PC-3 (cell line): ENCODE measurements at places on chromosomes 7 and 10. TPM values are rescaled to one million over a fixed set of nuclear protein-coding genes. Genes with fewer than 3 reads are reported as not detected.
A peak's percentile ranks its signal among the peaks of the same experiment; 100 is the strongest.

The DOCK4 gene
- 21.8 and 25.4 TPM in 2 replicates for total RNA-seq

The PLPP4 gene
- 5.0 and 10.7 TPM in 2 replicates for total RNA-seq

The PHTF2 gene
- total RNA-seq, result 13.9 and 20.4 TPM in 2 replicates

The TRPV5 gene
- total RNA-seq, result not detected in 2 replicates

The OGDH gene
- total RNA-seq, result 66.2 and 67.2 TPM in 2 replicates

- DNase-seq, result no peak
Measured at GRCh38 chr7:34137176-34137575, 231.8 kb downstream of the BMPER start.

DNA sequence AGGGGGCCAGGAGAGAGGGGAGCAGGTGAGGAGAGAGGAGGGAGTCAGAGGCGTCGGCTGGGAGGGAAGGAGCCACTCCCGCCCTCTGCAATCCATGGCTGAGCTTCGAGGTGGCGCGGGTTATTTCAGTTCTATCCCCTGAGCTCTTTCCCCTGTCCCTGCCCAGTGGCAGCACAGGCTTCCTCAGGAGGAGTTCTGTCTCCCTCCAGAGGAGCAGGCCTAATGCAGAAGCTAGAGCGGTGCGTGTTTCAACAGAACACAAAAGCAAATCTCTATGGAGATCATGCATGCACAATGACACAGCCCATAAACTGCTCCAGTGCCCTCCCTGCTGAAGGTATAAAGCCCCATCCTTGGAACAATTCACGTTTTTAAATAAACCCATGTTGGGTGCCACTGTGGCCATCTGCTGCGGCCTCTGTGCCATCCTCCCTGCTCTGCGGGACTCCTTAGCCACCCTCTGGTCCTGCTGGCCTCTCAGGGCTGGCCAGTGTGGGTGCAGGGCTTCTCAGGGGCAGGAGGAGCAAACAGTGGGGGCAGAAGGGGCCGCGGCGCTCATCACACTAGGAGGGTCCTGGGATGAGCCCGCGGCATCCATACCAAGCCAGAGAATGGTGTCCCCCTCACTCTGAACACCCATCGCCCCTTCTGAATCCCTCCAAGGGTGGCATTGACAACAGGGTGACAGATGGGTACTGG is 192.6 kb upstream of the LYZL2 start:
- DNase-seq, result no peak

GRCh38 chr10:131567279-131568162 is 256.0 kb upstream of the TCERG1L start:
- DNase-seq, result no peak

DNA sequence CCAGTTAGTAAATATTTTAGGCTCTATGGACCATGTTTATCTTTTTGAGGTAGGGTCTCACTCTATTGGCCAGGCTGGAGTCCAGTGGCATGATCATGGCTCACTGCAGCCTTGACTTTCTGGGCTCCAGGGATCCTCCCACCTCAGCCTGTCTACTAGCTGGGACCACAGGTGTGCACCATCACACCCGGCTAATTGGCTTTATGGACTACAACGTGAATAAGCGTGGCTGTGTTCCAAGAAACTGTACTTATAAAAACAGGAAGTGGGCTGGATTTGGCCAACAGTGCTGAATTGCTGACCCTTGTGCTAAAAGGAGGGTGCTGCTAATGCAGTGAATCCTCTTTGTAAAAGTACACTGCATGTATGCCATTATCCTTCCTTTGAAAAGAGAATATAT is 111.7 kb upstream of the CDK13 start:
- peak; percentile 31 for DNase-seq

GRCh38 chr7:31044529-31044928 is 7.6 kb upstream of the ADCYAP1R1 start:
- DNase-seq, result no peak

DNA sequence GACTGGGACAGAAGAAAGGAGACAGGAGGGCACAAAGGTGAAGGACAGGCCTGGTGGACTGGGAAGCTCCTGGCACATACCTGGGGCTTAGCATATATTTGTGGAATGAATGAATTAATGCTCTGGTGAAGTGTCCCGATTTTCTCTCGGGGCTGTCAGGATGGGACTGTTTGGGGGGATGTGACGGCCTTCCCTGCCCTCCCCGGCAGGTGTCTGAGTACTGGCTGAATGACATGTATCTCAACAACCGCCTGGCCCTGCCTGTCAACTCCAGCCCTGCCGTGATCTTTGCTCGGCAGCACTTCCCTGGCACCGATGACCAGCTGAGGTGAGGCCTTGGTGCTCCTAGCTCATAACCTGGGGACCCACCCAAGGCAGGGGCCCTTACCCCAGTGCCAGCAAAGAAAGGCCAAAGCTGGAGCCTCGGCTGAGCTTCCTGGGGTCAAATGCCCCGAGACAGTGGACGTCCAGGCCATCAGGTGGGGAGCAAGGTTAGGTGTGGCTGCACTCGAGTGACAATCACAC is 6.5 kb downstream of the CHAT start:
- no peak for DNase-seq

- no peak for DNase-seq
Measured at GRCh38 chr10:119546009-119546408, 3.5 kb upstream of the RGS10 start.

- DNase-seq, result no peak
Measured at GRCh38 chr7:51789489-51789888, 472.9 kb upstream of the COBL start.
